ENCODE measurements at places on chromosomes 3 and 15. TPM values are rescaled to one million over a fixed set of nuclear protein-coding genes. Genes with fewer than 3 reads are reported as not detected.
A peak's percentile ranks its signal among the peaks of the same experiment; 100 is the strongest.

Gene MCF2L2
- polyA plus RNA-seq: 0.38 TPM

- DNase-seq: no peak
These were observed 136.9 kb upstream of the PRICKLE2 start for GRCh38 chr3:64361962-64362735.

DNA sequence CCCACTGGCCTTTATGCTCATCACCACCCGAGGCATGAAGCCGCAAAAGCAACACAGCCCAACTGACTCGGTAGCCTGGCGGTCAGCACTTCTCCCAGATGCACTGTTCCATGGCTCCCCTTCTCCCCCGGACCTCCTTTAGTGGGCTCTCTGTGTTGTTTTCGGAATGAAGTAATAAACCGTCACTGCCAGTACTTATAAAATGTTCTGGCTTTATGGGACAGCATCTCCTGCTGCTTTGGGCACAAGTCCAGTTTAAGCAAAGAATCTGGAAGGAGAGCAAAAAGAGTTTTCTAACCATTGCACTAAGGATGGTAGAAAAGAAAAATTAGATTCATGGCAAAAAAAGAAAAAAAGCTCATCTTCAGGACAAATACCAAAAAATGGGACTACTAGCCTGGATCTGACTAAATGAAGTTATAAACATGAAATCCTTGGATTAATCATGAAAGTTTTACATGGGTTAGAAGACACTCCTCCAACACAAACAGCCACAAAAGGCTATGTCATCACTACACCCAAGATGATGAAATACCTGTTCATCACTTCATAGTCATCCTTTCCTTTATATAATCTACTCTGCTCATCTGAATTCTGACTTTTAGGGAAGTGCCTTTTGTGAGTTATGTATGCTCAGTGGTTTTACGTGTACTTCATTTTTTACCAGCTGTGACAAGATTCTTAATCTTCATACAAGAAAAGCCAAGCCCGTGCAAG lies 89.5 kb upstream of the UBE2E2 start:
- no peak for DNase-seq

DNA sequence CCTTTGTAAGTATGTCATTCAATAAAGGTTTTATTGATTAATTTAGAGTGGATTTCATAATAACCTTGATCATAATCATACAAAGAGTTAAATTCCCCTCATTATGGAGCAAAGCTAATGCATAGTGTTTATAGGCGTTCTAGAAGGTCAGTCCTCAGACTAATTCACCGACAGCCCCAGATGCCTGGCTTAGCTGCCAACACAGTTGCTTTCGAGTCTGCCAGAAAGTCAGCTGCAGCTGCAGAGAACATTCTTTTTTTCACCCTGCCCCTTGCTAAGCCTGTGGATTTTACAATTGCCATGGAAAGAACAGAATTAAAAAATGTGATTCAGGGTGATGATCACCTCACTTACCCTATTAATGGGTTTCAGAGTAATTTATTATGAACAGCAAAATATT lies 21.2 kb downstream of the CADM2 start:
- no peak for DNase-seq

DNA sequence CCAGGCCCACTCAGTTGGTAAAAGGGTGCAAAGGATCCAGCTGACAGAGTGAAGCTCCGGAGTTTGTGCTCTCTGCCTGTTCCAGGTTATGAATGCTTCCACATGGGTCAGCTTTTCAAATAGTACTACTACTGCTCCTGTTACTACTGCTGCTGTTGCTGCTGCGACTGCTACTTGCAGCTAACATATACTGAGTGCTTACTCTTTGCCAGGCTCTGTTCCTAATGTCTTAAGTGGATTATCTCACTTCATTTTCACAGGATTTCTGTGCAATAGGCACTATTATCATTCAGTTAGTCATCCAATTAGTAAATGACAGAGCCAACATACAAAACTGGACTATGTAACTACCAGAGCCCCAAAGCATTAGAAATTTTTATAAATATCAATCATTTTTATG lies 106.5 kb downstream of the IQCH start:
- DNase-seq: no peak

DNA sequence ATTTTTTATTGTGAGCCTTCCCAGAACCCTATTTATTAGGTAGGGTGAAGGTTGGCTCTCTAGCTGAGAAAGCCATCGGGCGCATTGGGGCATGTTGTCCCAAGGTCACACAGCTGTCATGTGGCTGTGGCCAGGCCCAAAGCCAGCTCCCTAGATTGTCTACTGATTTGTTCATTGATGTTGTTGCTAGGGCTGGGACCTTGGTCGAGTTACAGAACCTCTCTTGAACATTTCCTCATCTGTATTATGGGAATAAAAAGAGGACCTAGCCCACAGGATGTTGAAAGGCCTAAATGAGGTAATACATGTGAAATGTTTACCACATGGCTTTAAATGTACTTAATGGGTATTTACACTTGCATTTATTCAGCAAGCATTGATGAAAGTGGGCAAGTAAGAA lies 252.5 kb downstream of the SUCLG2 start:
- no peak for DNase-seq

DNA sequence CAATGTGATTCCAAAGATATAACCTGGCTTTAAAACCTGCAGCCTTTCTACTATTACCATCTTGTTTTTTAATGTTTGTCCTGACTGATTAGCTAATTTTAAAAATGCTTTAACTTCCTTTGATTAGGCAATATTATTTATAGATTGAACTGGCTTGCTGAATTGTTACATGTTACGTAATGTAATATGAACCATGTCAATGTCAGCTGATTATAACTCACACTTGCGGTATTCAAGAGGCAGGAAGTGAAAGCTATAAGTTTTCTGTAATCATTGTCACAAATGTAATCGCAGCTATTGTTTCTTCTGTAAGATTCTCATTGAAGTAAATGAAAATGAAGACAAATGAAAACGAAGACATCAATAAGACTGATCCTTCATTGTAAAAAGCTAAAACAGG lies 146.8 kb downstream of the ROBO2 start:
- DNase-seq: no peak

Gene HOMER2
- 38.3 TPM for polyA plus RNA-seq

DNA sequence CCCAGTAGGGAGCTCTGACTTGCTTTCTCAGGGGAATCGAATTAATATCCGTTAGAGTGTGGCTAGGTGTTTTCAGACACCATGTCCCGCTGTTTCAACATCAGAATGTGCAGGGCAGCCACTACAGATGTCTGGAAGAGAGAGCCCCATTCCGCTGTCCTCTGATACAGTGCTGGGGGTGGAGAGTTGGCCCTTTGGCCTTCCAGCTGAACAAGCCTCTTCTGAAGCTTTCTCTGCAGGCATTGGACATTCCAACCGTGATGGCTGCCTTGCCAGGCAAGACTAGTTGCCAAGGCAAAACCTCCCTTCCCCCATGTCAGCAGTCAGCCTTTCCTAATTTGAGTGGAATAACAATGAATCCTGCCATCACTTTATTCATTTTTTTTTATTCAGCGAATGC lies 1.5 kb downstream of the FAH start:
- no peak for DNase-seq

Gene GPX1
- polyA plus RNA-seq: 251 TPM

- DNase-seq: no peak
These were observed 174.2 kb downstream of the PDE8A start for GRCh38 chr15:85155857-85156256.

DNA sequence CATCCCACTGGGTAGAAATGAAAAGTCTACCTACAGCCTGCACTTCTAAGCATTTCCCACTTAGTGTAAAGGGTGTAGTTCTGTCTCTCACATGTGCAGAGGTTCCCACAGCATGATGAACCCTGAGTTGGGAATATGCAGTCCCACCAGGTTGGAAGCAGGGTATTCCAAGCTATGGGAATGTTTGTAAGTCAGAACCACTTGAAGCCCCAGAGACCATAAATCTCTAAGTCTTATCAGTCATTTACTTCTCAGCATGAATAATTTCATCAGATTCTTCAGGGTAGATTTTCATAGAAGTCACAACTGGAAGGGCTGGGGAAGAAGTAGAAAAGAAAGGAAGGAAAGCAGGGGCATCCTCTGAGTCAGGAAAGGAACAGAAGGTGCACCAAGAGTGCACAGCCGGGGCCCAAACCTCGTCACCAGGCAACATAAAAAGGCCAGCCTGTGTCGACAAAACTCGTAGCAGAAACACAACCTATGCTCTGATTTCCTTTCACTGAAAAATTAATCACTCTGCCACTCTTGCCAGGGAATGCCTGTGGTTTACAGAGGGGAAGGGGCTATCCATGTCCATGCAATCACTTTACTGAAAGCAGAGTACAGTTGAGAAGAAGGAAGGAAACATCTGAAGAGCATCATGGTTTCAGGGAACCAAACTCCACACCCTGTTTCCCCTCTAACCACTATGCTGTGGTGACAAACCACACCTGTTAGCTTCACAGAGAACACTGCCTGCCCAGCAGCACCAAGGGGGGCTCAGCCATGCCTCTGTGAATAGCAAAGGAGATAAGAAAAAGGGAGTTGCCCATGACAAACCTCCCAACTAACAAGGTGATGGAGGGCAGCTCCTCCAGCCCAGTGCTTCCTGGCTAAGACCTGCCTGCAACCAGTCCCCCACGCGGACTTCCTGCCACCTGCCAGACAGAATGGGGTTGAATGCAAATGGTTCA lies 40.5 kb downstream of the SH3BP5 start:
- DNase-seq: no peak

DNA sequence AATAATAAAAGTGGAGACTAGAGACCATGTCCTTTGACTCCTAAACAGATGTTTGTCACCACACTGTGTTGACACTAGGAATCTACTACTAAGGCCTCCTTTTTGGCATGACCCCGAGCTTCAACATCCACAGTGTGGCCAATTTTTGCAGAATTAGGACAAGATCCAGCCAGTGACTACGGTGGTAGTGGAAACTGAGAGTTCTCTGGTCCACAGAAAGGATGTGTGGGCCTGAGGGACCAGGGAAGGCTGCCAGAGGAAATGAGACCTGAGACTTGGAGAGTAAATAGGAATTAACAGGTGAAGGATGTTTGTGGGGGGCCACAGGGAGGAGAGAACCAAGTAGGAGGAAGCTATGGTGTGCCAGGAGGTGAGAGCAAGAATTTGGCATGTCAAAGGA lies 122.7 kb downstream of the CHCHD6 start:
- peak; percentile 55 for DNase-seq

Gene CPOX
- 7.4 TPM for polyA plus RNA-seq

Gene POTEB3
- not detected for polyA plus RNA-seq

GRCh38 chr15:49412797-49413196 lies 10.2 kb upstream of the FGF7 start:
- no peak for DNase-seq

Gene TPRG1
- polyA plus RNA-seq: 1.6 TPM

DNA sequence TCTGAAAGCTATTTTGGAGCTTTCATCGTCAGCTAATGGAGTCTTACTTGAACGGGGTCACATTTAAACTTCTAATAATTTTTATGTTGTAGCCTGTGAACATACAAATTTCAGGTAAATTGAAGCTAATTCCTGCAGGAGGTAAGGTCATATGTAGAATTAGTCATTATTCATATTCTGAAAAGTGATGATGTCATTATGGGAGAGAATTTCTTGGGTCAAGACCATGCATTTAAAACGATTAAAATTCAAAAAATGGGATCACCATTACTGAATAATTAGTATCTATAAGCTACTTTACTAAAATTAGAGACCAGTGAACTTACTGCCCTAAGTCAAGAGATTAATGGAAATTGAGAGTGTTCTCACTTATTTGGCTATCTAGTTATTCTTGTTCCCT lies 120.4 kb downstream of the CHL1 start:
- no peak for DNase-seq

Gene CX3CR1
- 0.26 TPM for polyA plus RNA-seq

Gene EIF3J
- 162 TPM for polyA plus RNA-seq

DNA sequence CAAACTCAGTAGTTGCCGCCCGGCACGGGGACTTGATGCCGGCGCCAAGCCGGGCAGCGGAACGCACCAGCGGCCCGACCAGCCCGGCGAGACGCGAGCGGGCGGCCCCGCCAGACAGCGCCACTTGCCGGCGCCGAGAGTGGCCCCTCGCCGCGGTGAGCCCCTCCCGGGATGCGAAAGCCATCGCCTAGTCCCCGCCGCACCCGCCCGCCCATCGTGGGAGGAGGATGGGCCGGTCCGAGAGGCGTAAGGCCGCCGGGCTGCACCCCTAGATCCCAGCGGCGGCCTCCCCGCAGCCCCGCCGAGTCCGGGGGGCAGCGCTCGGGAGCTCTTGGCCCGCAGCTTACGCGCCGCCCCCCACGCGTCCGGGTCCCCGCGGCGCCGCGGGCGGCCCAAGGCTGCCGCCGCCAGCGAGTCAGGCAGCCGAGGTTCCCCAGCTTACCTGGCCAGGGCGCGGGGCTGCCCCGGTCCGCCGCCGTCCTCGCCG lies 609 bp downstream of the GOLGA8A start:
- DNase-seq: no peak

DNA sequence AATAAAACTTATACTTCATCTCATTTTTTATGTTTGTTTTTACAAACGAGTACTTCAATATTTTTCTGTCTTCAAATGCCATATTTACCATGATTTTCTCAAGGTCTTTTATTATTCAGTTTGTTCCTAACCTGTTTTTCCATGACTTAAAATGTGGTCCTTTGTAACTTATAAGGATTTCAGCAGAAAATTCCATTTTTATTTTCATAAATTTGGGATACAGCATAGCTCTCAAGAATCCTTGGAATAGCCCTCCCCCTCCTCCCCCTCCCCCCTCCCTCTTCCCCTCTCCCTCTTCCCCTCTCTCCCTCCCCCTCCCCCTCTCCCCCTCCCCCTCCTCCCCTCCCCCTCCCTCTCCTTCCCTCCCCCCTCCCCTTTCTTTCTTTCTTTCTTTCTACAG lies 14.9 kb upstream of the STX19 start:
- DNase-seq: no peak

DNA sequence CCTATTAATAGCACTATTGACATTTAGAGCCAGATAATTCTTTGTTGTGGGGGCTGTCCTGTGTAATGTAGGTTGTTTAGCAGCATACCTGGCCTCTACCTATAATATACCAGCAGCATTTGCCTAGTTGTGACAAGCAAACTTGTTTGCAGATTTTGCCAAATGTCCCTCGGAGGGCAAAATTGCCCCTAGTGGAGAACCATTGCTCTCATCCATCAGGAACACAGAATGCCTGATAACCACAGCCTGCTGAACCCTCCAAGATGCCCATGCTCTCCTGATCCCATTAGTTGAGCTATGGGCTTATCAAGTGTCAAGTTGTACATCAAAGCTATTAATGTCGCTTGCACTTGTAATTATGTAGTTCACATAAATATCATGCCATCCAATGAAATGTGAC lies 15.0 kb upstream of the KBTBD8 start:
- no peak for DNase-seq

- DNase-seq: no peak
These were observed 11.2 kb downstream of the ALDH1A3 start for GRCh38 chr15:100890850-100891249.
